Kidney tubule cell (primary cell): ENCODE measurements at places on chromosomes 6 and 20.

GRCh38 chr6:106536851-106537250 lies 92.4 kb downstream of the RTN4IP1 start:
- no peak for DNase-seq

DNA sequence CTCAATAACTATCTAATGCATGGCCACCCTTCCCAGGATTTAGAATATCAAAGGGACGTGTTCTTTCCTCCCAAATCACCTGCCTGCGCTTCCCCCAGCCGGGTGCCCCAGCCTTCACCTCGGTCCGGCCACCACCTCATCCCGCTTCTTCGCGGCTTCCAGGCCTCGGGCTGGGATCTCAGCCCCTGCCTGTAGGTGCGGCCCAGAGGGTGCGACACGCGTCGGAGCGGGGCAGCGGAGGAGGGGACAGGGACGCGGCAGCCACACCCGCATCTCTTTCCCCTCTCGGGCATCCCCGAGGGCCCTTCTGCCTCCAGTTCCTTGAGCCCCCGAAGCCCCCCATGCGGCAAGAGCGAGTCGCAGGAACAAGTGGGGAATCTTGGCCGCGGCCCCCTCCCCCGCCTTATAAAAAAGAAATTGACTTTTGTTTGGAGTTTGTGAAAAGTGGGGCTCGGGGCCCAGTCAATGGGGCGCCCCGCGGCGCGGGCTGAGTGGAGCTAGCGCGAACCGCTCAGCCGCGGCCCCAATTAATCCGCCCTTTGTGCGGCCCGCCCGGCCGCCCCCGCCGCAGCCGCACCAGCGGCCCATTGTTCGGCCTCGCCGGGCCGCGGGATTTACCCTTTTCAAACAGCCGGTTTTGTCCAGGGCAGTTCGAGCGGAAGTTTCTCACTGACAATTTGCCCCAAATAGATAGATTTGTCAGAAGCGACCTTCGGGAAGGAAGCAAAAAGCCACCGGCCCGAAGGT lies 8.4 kb upstream of the NR2E1 start:
- no peak for DNase-seq

- no peak for DNase-seq
Measured at GRCh38 chr20:1003920-1004697, 2.0 kb upstream of the RSPO4 start.

- no peak for DNase-seq
Measured at GRCh38 chr20:40634891-40635290, 54.1 kb downstream of the MAFB start.

GRCh38 chr6:148846778-148847761 lies 100.2 kb downstream of the UST start:
- no peak for DNase-seq

- peak; percentile 97 for DNase-seq
Measured at GRCh38 chr6:89035252-89036101, 45.1 kb upstream of the PNRC1 start.

DNA sequence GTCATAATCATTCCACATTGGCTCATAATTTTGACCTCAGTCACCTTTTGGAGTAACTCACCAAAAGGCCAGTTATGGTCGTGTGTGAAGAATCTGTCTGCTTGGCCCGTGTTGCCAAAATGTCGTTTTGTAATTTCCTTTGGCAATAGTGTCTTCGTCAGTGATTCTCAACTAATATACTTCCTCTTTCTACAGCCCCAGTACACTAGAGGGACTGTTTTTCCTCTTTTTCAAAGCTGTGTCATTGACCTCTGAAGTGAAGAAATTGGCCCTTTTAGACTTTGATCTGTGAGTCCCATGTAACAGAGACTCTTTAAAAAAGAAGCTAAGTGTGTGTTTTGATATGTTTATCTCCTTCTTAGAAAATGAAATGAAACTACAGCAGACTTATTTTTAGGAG lies 5.2 kb downstream of the FOXO3 start:
- DNase-seq: peak; percentile 54

DNA sequence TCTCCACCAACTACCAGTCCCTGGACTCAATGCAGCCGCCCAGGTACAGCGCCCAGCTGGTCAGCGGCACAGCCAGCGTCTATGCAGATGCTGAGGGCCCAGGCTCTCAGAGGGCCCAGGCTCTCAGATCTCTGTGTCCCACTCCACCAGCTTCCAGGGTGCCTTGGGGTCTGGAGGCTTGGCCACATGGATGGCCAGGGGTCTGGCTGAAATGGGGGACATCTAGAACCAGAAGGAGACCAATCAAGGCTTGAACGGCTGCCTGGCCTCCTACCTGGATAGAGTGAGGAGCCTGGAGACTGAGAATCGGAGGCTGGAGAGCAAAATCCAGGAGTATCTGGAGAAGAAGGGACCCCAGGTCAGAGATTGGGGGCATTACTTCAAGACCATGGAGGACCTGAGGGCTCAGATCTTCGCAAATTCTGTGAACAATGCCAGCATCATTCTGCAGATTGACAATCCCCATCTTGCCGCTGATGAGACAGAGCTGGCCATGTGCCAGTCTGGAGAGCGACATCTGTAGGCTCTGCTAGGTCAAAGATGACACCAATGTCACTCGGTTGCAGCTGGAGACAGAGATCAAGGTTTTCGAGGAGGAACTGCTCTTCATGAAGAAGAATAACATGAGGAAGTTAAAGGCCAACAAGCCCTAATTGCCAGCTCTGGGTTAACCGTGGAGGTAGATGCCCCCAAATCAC lies 44.1 kb upstream of the GRM4 start:
- DNase-seq: no peak

DNA sequence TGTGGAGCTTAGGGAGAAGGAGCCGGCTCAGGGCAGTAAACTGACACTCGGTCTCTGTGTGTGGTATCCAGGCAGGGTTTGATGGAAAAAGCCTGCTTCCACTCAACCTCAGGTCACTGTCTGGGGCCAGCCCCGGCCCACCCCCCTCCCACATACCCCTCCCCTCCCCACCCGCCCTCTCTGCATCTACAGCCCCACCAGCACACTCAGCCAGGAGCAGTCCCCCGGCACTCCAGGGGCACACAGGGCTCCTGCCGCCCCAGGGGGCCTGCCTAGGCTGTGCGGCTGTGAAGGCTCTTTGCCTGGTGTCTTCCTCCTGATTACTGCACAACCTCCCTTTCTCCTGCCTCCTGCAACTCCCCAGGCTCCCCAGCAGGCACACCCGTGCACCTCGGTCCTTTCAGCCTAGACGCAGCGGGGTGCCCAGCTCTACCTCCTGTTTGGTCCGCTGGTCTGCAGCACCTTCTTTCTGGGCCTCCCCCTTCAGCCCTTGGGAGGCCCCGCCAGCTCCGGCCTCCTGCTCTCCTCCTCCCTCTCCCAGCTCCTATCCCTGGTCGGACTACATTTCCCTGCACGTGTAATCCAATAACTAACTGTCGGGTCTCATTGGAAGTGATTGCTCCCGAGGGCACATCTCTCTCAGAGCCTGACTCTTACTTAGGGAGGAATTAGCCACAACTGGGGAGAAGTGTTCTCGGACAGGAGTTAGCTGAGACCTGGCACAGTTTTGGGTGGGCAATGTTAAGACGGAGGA lies 1.3 kb upstream of the FOXF2 start:
- DNase-seq: no peak
